ENCODE measurements at places on chromosomes 1 and 21. TPM values are rescaled to one million over a fixed set of nuclear protein-coding genes. Genes with fewer than 3 reads are reported as not detected.

Gene KIF26B
- 0.07 TPM for total RNA-seq

Gene RCC1
- 130 TPM for total RNA-seq

Gene ASTN1
- not detected for total RNA-seq

GRCh38 chr1:55255901-55256300, 40.7 kb upstream of the USP24 start:
- no peak for DNase-seq

DNA sequence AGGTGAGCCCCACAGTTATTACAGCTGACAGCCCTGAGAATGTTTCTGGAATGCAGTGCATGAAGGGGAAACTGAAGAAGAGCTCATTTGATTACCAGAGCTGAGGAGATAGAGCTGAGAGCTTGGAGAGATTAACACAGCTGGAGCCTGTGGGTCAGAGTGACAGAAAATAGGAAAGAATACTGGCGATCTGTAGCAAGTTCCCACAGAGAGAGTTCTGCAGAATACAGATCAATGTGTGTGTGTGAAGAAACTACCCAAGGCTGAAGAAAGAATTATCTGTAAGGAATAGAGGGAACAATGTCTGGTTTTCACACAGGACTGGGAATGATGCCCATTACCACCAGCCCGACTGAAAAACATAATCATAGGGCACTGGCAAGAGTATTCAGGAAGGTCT, 103.6 kb upstream of the SNX7 start:
- no peak for DNase-seq

DNA sequence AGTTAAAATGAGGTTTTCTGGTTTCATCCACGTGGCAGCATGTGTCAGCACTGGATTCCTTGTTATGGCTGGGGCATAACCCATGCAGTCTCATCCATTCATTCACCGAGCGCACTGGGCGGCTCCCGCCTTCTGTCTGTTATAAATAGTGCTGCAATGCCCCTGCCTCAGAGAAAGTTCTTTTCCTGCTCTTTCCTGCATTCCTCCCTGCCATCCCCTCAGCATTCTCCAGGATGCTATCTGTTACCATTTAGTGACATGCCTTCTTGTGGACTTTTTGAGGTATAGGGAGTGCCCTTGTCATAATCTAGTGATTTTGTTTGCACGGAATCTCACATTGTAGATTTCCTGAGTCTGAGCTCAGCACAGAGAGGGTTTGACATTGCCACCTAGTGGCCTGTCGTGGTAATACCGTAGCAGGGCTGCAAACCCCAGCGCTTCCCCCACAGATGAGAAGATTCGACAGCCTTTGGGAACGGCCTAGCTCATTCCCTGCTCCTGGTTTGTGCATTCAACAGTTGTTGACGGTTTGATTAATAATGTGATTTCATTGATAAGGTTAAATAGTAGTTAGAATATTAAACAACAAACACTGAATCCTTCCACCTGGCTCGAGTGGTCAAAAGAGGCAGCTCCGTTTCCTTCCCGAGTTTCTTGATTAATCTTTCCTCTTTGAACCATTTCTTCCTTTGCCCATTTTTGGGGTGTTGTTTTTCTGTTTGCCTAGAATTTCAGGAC, 46.3 kb downstream of the UMODL1 start:
- peak; percentile 47 for DNase-seq

GRCh38 chr1:187624812-187625545, 796.2 kb downstream of the PLA2G4A start:
- no peak for DNase-seq
